NCI-H460 (cell line): ENCODE measurements at places on chromosomes 3 and 15.

GRCh38 chr3:15010664-15011063 lies 54.5 kb downstream of the MRPS25 start:
- DNase-seq: no peak

DNA sequence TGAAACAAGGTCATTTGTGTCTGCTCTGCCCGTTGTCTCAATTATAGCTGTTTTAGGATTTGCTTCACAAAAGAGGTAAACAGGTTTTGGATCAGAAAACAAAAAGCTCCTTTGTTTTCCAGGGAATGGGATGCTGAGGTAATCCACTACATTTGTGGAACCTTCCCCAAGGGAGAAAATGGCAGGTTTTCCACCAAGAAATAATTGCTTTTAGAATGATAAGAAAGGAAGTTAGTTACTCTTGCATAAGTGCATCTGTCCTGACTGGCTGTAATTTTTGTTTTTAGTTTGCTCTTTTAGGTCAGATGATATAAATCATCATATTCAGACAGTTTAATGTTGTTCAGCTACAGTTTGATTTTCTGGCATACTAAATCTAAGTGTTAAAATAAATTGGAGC lies 198.5 kb upstream of the COL8A1 start:
- DNase-seq: no peak

GRCh38 chr15:48176957-48177356 lies 1.1 kb downstream of the MYEF2 start:
- no peak for DNase-seq

GRCh38 chr15:82045179-82045891 lies 483 bp downstream of the MEX3B start:
- peak; percentile 15 for DNase-seq

DNA sequence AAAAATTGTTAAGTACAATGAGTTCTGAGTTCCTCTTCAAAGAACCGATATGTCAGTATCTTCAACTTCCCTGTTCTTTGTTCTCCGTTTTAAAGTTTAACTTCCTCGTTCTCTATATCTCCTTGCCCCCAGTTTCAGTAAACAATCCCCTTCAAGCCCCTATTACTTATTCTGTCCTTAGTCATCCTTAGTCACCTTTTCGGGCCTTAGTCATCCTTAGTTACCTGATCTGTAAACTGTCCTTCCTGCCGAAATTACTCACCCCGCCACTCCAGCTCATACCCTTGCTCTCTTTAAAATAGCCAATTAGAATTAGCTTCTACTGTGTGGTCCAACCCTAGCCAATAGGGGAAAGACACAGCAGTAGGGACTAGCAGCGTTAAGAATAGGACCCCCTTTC lies 1165.6 kb downstream of the NSUN3 start:
- no peak for DNase-seq

- no peak for DNase-seq
Observed at GRCh38 chr3:105497386-105497785, 130.7 kb downstream of the ALCAM start.

- DNase-seq: no peak
Observed at GRCh38 chr3:55885721-55886120, 398.6 kb upstream of the WNT5A start.

GRCh38 chr3:177813322-177813721 lies 616.0 kb upstream of the TBL1XR1 start:
- no peak for DNase-seq

DNA sequence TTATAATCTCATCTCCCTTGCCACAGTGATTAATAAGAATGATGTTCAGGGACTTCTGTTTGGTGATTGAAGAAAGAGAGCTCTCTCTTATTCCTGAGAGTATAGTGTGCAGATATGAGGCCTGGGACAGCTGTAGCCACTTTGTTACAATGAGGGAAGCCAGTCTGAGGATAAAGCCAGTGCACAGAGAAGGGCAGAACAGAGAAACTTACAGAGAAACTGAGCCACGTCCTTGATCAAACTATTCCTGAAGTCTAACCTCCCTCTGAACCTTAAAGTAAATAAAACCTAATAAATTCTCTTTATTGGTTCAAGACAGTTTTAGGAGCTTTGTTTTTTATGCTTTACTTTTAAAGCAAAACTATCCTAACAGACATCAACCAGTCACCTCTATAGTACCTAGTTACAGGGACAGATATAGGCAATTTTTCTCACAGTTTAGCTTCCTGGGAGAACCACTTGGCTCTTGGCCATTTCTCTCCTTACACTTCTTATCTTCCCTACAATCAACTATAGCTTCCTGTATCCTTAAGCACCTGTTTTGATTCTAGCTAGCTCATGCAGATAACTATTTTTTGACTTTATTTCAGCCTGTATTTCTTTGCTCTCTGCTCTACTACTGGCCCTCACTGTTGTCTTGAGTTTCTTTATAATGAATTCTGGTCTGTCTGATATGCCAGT lies 284.4 kb downstream of the SHQ1 start:
- no peak for DNase-seq

DNA sequence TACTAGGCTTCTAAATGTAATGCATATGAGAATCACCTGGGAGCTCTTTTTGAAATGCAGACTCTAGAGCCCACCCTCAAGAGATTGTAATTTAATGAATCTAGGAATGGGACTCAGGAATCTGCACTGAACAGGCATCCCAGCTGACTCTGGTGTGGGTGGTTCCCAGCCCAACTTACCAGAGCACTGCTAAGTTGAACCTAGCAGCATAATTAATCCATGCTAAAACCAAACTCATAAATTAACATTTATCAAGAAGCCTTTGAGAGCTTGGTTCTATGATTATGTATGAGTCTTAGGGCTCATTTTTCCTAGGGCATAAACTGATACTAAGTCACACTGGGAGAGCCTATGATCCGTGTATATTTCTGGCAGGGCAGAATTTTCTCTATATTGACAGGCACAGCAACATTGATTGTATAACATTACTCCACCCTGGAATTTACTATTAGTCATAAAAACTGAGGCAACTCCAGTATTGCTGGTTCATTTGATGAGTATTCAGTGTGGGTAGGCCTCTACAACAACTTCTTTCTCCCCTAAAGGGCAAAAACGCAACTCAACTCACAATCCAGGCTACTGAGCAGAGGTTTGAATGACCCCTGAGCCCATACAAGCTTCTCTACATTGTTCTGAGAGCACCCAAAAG lies 10.7 kb upstream of the CSTA start:
- no peak for DNase-seq

DNA sequence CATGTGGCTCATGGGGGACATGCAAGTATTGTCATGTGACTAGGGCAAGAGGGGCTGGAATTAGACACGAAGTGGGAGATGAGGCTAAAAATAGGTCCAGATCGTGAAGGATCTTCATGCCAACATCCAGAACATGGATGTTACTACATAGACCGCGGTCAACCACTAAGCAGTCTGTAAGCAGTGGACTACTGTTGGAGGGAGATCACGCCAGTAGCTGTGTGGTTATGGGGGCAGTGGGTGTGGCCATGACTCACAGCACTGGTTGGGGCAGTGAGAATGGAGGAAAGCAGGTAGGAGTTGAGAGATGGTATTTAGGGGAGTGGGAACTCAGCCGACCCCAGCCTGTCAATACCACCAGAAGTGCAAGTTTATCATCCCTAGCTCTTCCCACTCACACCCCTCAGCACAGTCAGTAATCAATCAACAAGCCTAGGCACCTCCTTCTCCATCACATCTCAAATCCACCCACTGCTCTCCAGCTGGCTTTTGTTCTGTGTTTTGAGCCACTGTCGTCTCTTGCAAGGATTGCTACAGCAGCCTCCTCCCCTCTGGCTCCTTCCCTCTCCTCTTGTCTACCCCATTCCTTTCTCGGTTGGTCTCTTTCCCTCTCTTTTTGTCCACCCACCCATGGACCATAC lies 107.2 kb upstream of the ABHD17C start:
- DNase-seq: no peak

DNA sequence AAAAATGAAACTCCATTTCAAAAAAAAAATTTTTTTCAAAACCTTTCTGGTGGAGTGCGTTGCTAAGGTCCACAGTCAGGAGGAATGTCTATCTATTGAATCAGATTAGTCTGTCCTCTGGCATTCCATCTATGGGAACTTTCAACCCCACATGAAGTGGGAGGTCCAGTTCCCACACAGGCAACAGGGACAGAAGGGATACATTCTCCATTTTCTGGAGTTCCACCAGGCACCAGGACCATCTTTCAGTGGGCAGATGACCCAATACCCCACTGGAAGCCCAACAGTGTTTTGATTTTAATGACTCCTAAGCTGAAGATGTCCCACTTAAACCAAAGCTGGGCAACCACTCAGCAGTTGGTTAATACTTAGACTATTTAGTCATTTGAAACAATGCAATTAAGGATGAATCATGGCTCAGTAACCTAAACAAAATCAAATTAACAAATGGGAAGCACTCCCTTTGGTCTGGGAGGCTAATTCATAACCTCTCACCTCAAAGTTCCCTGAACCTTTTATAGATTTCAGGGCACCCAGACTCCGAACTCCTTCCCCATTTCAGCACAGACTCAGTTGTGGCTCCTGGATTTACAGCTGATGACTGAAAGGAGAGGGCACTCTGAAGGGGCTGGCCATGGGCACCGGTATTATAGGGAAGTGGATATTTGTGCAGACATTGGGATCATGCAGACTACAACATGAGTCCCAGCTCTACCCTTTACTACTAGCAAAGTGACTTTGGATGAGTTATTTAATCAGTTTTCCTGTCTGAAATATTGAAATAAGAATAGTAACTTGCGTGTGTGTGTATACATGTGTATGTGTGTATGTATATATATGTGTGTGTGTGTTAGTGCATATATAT lies 264.3 kb upstream of the LRTM1 start:
- DNase-seq: no peak

DNA sequence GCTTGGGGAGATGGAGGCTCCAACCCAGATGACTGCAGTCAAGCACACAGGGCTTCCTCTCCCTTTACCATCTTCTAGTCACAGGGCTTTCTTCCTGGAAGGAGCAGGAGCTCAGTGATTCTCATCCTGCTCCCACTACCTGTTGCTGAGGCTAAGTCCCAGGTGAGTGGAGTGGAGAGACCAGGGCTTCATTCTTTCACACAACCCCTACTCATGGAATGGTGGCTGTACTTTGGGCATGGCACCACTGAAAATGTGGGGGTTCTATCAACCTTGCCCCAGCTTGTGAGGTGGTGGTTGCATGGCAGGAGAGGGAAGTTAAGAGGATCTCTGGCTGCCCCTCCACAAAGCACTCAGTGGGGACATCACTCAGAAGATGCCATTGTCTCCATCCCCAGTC lies 36.8 kb upstream of the RAD18 start:
- DNase-seq: no peak

- no peak for DNase-seq
Observed at GRCh38 chr3:94414418-94414817, 351.6 kb downstream of the NSUN3 start.

GRCh38 chr15:71455107-71455506 lies 339.8 kb downstream of the THSD4 start:
- no peak for DNase-seq

GRCh38 chr15:44029003-44029402 lies 166.1 kb downstream of the FRMD5 start:
- DNase-seq: no peak

- DNase-seq: no peak
Observed at GRCh38 chr3:111351334-111351733, 190.7 kb upstream of the CD96 start.

GRCh38 chr15:62390791-62391640 lies 225.9 kb upstream of the C2CD4B start:
- no peak for DNase-seq

DNA sequence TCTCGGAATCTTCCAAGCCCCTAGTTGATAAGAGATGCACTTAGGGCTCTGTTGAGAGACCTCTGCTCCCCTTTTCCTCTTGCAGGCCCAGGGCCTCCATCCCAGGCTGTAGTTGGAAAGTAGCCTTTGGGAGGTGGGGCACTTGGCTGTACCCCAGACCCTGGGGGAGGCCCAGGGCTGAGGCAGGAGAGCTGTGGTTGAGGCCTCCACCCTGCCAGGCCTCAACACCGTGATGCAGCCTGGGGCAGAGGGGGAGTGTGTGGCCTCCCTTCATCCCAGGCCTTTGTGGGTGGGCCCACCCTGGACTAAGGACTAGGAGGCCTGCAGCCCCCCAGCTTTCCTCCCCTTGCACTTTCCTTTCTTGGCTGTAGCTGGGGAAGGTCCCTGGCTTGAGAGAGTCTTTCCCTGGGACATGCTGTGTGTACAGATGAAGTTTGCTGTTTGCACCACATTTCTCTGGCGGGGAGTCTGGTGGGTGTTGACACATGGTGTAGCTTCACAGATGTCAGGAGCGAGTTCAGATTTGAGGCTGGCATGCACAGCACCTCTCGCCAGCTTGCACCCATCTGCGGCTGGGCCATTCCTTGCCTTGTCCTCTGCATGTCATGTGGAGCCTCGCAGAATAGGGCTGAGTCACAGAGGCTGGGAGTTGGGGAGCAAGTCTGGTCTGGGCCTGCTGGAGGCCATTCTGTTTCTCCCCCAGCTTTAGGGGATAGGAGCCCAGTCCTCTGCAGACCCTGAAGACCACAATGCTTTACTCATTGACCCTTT lies 13.7 kb downstream of the PLEKHO2 start:
- DNase-seq: no peak

DNA sequence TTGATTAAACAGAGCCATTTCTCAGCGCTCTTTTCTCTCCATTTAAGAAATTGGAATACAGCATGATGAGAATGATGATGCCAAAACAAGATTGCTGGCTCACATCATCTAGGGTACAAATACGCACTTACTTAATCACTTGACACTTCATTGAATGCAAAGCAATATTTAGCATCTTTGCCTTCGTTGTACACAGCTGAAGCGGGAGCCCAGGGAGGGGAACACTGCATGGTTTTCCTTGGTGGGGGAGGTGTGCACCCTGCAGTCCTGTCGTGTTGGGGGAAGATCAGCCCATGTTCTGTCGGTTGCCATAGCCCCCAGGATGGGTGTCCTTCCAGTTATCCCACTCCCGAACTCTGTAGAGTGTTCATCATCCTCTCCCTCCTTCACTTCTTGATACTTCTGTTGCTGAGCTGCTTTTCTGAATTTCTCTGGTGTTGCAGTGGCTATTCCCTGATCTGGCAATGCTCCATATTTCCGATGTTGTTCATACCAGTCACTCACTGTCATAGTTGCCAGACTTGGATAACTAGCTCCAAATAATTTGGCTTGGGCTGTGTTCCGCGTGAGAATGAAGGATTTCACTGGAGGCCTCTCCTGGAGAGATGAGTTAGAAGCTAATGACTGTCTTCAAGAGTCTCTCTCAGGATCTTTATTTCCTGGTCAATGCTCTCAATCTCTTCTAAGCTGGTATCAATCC lies 50.1 kb upstream of the DYNC1LI1 start:
- no peak for DNase-seq

GRCh38 chr3:77420336-77420735 lies 380.4 kb downstream of the ROBO2 start:
- no peak for DNase-seq

GRCh38 chr3:72728329-72728889 lies 119.8 kb downstream of the SHQ1 start:
- DNase-seq: no peak

DNA sequence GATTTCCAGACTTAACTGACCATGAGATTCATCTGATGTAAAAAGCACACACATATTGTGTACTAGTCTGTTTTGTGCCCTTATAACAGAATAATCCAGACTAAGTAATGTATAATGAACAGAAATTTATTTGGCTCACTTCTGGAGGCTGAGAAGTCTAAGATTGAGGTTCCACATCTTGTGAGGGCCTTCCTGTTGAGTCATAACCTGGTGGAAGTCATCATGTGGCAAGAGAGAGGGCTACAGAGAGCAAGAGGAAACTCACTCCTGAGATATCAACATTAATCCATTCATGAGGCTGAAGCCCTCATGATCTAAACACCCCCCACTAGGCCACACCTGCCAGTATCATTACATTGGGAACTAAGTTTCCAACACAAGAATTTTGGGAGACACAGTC lies 977.6 kb downstream of the MCTP2 start:
- no peak for DNase-seq

- no peak for DNase-seq
Observed at GRCh38 chr3:7630351-7630911, 769.5 kb downstream of the GRM7 start.
